Psoas muscle (tissue), 8 donors: ENCODE measurements at places on chromosomes 12 and 14.
A peak's percentile ranks its signal among the peaks of the same experiment; 100 is the strongest.

GRCh38 chr12:108357834-108358579, 18.9 kb upstream of the CMKLR1 start:
- DNase-seq, result no peak
- H3K27ac ChIP-seq, result no peak overlapping the region
- no peaks in the 10 kb centered on the region for H3K27me3 ChIP-seq
- H3K4me3 ChIP-seq, result no peak overlapping the region
- H3K4me1 ChIP-seq, result no peaks in the 10 kb centered on the region

DNA sequence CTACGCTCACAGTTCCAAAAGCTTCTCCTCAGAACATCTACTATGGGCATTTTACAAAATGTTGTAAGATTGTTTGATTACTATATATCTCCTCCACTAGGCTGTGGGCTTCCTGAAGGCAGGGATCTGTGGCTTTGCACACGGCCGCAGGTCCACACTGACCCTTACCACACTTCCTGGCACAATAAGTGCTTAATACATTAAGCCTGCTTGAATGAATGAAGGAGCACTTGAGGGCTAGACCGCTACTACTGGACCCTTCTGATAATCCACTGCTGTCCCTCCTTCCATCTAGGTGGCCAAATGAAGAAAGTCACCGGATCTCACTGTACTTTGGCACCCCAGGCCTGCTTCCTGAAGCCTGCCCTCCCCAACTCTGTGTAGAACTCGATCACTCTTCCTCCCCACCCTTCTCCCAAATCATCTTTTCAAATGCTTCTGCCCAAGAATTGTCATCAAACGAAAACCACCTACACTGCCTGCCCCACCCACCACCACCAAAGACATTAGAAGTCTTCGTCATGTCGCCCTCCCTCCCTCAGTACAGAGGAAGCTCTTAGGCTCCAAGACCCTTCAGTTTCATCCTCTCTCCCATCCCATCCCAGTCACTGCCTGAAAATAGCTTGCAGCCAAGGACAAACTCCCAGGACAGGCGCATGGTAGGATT, 596 bp upstream of the ZBTB39 start:
- peaks cover 10% of the 10 kb centered on the region for H3K4me1 ChIP-seq
- DNase-seq, result no peak
- peak overlapping the region; percentile 58 for H3K27ac ChIP-seq
- H3K27me3 ChIP-seq, result no peaks in the 10 kb centered on the region
- peaks cover 28% of the 10 kb centered on the region for H3K36me3 ChIP-seq

GRCh38 chr14:61559641-61560201, 135.6 kb upstream of the HIF1A start:
- H3K27me3 ChIP-seq, result no peaks in the 10 kb centered on the region
- no peak overlapping the region for H3K4me3 ChIP-seq
- H3K4me1 ChIP-seq, result peaks cover 37% of the 10 kb centered on the region
- H3K27ac ChIP-seq, result peak overlapping the region; percentile 83

GRCh38 chr14:96568621-96569020, 66.4 kb downstream of the PAPOLA start:
- no peak overlapping the region for H3K4me3 ChIP-seq
- no peaks in the 10 kb centered on the region for H3K27me3 ChIP-seq
- H3K27ac ChIP-seq, result no peak overlapping the region
- H3K4me1 ChIP-seq, result no peaks in the 10 kb centered on the region
- peaks cover 3% of the 10 kb centered on the region for H3K36me3 ChIP-seq
- no peak for DNase-seq

DNA sequence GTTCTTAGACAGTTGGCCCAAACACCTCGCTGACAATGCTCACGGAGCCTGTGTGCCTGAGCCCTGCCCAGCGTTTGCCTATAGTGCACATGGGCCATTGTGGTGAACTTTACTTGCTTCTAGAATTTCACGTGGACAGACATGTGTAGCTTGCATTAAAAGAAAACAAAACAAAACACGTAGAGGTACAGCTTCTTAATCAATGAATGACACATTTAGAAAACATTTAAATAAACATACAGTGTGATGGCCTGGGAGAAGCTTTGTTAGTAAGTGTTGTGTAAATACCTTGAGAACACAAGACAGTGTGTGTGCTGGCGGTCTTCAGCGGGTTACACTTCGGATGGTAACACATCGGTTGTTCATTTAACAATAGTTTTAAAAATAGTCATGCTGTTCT, 38.1 kb downstream of the SMOC1 start:
- H3K27me3 ChIP-seq, result no peaks in the 10 kb centered on the region
- no peaks in the 10 kb centered on the region for H3K4me1 ChIP-seq
- no peak overlapping the region for H3K27ac ChIP-seq
- no peak overlapping the region for H3K4me3 ChIP-seq

- no peaks in the 10 kb centered on the region for H3K36me3 ChIP-seq
- peak; percentile 13 for DNase-seq
- no peaks in the 10 kb centered on the region for H3K27me3 ChIP-seq
- no peak overlapping the region for H3K4me3 ChIP-seq
- no peak overlapping the region for H3K27ac ChIP-seq
These were observed 101.0 kb downstream of the PIWIL1 start for GRCh38 chr12:130438711-130439110.

GRCh38 chr12:67193704-67194103, 75.5 kb upstream of the CAND1 start:
- no peaks in the 10 kb centered on the region for H3K4me1 ChIP-seq
- no peaks in the 10 kb centered on the region for H3K27me3 ChIP-seq
- no peak overlapping the region for H3K27ac ChIP-seq
- no peaks in the 10 kb centered on the region for H3K36me3 ChIP-seq
- no peak for DNase-seq

DNA sequence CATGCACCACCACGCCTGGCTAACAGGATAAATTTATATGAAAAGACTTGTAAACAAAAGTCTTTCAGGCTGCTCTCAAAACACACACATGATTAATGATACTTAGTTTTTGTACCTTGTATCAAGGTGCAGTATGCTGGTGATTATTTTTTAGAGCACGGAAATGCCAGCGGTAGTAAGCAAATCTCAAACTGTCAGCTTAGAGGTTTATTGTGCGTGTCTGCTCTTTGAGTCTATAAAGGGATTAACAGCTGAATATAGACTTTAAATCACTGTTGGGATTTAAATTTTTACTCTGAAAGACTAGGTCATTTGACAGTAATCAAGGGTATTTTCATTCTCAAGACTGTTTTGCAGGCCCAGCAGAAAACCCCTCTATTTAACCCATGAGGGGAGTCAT, 50.5 kb downstream of the PLEKHA5 start:
- H3K27me3 ChIP-seq, result no peaks in the 10 kb centered on the region
- no peaks in the 10 kb centered on the region for H3K4me1 ChIP-seq
- H3K27ac ChIP-seq, result no peak overlapping the region
